ENCODE measurements at places on chromosomes 12 and 14. TPM values are rescaled to one million over a fixed set of nuclear protein-coding genes. Genes with fewer than 3 reads are reported as not detected.

Gene HPD
- total RNA-seq, result 1.3 TPM

DNA sequence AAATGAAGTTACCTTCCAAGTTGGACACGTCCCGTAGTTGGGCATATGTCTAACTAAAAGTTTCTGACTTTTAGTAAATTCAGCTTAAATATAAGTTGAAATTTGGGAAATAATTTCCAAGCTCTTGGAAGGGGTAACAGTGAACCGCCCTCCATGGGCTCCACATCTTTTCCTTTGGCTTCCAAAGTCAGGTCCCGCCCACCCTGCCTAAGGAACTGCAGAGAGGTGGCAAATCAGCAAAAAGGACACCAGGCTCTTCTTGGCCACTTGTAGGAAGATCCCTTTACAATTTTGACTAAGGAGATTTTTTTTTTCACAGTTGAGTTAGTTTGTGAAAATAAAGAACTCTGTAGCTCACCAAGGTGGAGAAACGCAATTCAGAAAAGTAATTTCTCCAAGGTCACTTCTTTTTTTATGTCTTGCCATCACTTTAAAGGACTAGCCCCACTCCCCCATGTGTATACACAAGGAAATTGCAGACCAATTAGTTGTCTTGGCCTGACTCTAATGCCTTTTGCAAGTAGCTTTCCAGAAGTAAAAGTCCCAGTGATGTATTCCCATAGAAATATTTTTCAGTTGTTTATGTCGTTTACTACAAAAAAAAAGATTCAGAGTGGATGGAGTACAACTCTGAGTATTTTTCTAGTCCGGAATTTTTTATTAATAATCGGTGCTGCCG is 181.2 kb downstream of the PELI2 start:
- no peak overlapping the region for H3K4me3 ChIP-seq
- peaks cover 8% of the 10 kb centered on the region for H3K4me1 ChIP-seq
- no peak for DNase-seq
- H3K27me3 ChIP-seq, result no peaks in the 10 kb centered on the region
- peaks cover 7% of the 10 kb centered on the region for H3K36me3 ChIP-seq

Gene TMED10
- 278 TPM for total RNA-seq

DNA sequence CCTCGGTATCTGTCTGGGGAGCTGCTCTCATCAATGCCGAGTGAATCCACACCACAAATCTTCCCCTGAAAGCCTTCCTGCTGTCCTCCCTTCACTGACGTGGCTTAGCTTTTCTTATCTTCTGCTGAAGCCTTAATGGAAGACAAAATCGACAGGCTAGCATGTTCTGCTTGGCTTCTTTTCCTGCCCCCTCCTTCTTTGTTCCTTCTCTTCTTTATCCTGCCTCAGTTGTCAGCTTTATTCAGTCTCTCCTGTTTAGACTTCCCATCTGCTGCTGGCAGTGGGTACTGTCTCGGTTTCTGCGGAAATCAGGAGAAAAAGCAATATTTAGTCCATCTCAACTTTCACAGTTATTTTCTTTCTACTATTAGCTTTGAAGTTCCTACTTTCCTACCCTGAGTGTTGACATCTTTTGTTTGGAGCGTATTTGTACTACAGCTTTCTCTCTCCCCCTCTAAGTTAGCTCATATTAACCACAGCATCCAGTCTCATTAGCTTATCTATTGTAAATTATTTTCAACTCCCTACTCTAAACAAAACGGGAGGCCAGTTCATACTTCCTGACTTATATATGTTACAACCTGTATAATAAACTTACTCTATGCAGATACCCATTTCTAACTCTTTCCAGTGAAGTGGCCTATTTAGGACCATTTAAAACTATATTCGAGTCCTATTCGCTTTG is 226.0 kb downstream of the DACT1 start:
- DNase-seq, result no peak
- H3K36me3 ChIP-seq, result no peaks in the 10 kb centered on the region
- H3K27ac ChIP-seq, result peak overlapping the region; percentile 64

DNA sequence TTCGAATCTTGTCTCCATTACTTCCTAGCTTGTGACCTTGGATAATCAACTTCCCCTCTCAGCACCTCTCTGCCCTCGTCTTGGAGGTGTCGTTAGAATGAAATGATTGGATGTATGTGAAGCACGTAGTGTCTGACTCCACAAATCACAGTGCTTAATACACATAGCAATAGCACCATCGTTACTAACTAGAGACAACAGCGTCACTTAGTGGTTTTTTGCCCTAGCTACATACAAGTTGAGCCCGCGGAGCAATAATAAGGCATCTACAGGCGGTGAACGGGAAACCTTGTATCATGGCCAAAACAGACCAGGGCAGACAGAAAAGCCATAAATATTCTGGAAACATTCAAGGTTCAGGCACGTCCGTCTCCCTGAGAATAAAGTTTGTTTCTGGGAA is 154.9 kb downstream of the ASCL4 start:
- peaks cover 74% of the 10 kb centered on the region for H3K27me3 ChIP-seq
- DNase-seq, result no peak
- no peak overlapping the region for H3K27ac ChIP-seq
- no peaks in the 10 kb centered on the region for H3K4me1 ChIP-seq

Gene TMEM179
- total RNA-seq, result 0.49 TPM

Gene CIROP
- total RNA-seq, result not detected

DNA sequence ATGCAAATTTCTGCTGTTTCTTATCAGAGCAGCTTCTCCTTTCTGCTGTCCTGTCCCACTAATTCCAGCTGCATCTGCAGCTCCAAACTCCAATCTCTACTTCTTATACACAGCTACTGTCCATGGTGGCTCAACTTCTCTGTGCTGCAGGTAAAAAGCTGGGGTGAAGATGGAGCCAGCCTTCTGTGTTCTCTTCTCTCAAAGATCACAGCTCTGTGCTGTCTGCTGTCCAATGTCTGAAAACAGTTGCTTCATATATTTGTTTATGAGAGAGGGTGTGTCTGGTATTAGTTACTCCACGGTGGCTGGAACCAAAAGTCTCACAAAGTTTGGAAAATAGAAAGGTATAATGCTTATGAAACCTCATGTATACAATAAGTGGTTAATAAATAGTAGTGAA is 445.8 kb upstream of the TBX3 start:
- no peaks in the 10 kb centered on the region for H3K27me3 ChIP-seq
- no peaks in the 10 kb centered on the region for H3K36me3 ChIP-seq
- H3K4me1 ChIP-seq, result no peaks in the 10 kb centered on the region
- no peak overlapping the region for H3K4me3 ChIP-seq

- no peak for DNase-seq
- no peaks in the 10 kb centered on the region for H3K4me1 ChIP-seq
- H3K27me3 ChIP-seq, result no peaks in the 10 kb centered on the region
- H3K36me3 ChIP-seq, result no peaks in the 10 kb centered on the region
Measured at GRCh38 chr14:79134361-79134760, 964.2 kb downstream of the NRXN3 start.

- no peak overlapping the region for H3K4me3 ChIP-seq
- DNase-seq, result no peak
Measured at GRCh38 chr12:114319422-114319821, 86.5 kb downstream of the TBX5 start.

- H3K27me3 ChIP-seq, result peaks cover 48% of the 10 kb centered on the region
- no peak overlapping the region for H3K4me3 ChIP-seq
- H3K27ac ChIP-seq, result no peak overlapping the region
- H3K36me3 ChIP-seq, result no peaks in the 10 kb centered on the region
- H3K4me1 ChIP-seq, result peaks cover 5% of the 10 kb centered on the region
Measured at GRCh38 chr14:99655521-99655920, 10.6 kb downstream of the HHIPL1 start.

DNA sequence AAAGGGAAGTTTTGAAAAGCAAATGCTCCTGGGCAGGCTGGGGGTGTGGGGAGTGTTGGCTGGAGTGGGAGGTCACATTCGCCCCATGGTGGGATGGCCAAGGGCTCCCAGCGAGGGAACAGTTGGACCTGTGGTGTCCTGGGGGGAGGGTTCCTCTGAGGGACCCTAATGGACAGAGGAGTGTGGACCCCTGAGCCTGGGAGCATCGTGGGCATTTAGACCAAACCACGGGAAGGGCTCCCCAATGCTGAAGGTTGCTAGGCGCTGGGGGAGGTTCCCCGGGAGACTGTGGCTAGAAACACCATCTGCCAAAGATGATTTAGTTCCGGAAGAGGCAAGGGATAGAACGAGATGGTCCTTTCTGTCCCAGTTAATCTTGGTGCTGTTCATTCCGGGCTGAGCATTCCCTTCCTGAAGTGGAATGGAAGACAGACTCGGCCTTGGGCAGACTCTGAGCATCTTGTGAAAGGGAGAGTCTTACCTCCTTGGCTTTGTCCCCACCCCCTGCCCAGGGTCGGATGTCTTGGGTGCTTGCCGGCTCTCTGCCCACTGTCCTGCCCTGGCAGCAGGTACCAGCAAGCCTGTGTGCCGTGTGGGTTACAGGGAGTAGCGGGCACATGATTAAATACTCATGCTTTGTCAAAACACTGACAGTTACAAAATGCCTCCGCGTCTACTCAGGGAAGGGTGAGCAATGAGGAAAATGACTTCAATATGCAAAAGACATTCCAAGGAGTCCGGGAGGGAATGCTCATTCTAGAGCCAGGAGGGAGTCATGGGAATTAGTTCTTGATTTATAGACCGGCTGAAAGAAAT is 215.9 kb downstream of the CACNA1C start:
- no peak for DNase-seq
- H3K4me3 ChIP-seq, result no peak overlapping the region
- H3K27me3 ChIP-seq, result no peaks in the 10 kb centered on the region
- H3K36me3 ChIP-seq, result no peaks in the 10 kb centered on the region
- H3K4me1 ChIP-seq, result peaks cover 78% of the 10 kb centered on the region
- peak overlapping the region; percentile 25 for H3K27ac ChIP-seq

DNA sequence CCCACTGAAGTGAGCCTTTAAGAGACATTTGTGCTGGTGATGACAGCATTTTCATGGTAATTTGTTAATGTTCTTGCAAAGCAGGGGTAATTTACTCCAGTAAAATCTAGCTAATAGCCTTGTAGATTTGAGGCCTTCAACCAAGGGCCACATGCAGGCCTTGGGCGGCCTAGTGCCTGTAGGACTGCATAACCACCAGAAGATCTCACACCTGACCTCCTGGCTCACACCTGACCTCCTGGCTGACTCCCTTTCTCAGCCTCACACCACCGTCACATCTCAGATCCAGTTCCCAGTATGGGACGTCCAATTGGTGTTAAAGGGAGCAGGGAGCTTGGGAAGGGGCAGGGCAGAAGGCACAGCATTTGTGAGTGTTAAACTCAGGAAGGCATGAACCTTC is 26.9 kb downstream of the C12orf42 start:
- DNase-seq, result no peak
- no peak overlapping the region for H3K4me3 ChIP-seq
- no peaks in the 10 kb centered on the region for H3K27me3 ChIP-seq
- H3K27ac ChIP-seq, result no peak overlapping the region

Gene TAS2R42
- not detected for total RNA-seq

Gene HOXC9
- not detected for total RNA-seq

GRCh38 chr14:104390221-104390931 is 189.2 kb upstream of the C14orf180 start:
- no peak for DNase-seq
- H3K4me3 ChIP-seq, result no peak overlapping the region
- H3K36me3 ChIP-seq, result no peaks in the 10 kb centered on the region
- H3K4me1 ChIP-seq, result peaks cover 41% of the 10 kb centered on the region
- no peak overlapping the region for H3K27ac ChIP-seq
- H3K27me3 ChIP-seq, result peaks cover 12% of the 10 kb centered on the region

DNA sequence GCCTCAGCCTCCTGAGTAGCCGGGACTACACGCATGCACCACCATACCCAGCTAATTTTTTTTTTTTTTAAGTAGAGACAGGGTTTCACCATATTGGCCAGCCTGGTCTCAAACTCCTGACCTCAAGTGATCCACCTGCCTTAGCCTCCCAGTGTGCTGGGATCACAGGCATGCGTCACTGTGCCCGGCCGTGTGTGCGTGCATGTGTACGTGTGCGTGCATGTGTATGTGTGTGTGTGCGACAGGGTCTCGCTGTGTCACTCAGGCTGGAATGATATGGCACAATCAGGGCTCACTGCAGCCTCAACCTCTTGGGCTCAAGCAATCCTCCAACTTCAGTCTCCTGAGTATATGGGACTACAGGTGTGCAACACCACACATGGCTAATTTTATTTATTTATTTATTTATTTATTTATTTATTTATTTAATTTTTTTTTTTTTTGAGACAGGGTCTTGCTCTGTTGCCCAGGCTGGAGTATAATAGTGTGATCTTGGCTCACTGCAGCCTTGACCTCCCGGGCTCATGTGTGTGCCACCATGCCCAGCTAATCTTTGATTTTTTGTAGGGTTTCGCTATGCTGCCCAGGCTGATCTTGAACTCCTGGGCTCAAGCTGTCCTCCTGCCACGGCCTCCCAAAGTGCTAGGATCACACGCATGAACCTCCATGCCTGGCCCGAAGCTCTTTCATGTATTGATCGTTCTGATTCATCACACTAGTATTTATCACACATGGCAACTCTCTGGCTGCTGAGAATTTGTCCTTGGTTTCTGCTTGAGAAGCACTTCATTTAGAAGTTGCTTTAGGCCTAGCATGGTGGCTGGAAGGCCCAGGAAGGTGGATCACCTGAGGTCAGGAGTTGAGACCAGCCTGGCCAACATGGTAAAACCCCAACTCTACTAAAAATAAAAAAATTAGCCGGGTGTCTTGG is 35.9 kb upstream of the CLIP1 start:
- H3K27me3 ChIP-seq, result no peaks in the 10 kb centered on the region
- no peaks in the 10 kb centered on the region for H3K4me1 ChIP-seq
- no peak overlapping the region for H3K27ac ChIP-seq
- DNase-seq, result no peak
- H3K36me3 ChIP-seq, result no peaks in the 10 kb centered on the region

DNA sequence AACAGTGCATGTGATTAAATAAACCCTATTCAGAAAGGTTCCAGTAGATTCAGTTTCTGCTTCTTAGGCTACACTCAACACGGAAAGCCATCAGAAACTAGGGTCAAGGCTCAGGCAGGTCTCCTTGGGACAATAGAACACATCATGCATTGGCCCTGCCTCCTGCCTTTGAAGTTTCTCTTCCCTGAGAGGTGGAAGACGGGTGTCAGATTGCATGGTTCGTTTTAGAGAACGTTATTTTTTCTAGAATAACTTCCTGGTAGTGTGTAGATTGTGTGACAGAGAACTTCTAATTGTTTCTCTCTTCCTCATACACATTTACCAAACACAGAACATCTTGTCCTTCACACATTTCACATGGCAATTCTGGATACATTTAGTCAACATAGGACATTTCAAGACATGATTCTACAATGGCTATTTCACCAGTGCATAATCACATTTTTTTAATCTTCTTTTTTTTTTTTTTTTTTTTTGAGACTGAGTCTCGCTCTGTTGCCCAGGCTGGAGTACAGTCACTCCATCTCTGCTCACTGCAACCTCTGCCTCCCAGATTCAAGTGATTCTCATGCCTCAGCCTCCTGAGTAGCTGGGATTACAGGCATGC is 106.6 kb upstream of the AMN1 start:
- H3K27me3 ChIP-seq, result no peaks in the 10 kb centered on the region
- H3K27ac ChIP-seq, result no peak overlapping the region
- H3K4me3 ChIP-seq, result no peak overlapping the region
- DNase-seq, result no peak
- H3K4me1 ChIP-seq, result no peaks in the 10 kb centered on the region
